ENCODE measurements at places on chromosomes 1 and 21.

DNA sequence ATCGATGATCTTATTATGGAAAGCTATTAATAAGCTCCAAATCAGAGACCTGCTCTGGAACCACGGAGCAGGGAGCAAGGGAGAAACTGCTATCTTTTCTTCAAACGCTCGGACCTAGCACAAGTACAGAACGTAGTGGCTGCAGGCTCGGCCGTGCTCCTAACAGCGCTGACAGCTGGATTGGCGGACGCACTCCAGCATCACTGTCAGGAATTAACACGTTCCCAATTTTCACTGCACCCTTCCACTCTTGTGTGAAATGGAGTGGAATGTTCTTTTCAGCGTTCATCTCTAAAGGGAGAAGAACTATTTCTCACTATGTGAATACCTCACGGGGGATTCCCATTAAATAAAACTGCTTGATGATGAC lies 106.9 kb downstream of the ZNF281 start:
- peak; percentile 19 for DNase-seq

DNA sequence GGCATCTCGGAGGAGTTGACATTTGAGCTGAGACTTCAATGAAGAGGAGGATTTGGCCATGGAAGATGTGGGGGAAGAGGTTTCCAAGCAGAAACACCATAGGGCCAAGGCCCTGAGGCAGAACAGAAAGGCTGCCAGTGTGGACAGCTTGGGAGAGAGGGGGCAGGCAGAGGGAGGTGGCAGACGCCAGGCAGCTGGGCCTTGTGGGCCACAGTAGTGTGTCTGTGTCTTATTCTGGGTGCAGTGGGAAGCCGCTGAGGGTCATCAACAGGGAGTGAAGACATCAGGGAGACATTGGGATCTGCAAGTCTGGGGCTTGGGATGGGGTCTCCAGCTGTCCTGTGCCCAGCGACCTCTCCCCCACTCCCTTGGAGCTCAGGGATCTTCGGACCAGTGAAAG lies 96.8 kb downstream of the LACTBL1 start:
- no peak for DNase-seq

DNA sequence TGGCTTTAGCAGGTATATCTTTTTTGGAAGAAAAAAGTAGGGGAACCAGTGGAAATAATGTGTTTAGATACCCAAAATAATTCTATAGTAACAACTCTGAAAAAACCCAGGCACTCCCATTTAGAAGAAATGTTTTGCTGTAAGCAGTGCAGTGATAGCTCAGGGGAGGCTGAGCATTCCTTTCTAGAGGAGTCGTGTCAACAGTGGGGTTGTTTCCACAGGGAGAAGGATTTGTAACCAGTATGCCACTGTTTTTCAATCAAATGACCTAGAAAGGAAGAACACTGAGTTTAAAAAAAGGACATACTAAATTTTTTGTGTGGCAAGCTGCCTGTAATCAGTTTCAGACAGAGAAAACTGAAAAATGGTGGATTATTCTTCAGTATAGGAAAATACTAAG lies 2.4 kb downstream of the PGD start:
- DNase-seq: peak; percentile 75

GRCh38 chr1:248792342-248792741 lies 33.4 kb downstream of the SH3BP5L start:
- no peak for DNase-seq

DNA sequence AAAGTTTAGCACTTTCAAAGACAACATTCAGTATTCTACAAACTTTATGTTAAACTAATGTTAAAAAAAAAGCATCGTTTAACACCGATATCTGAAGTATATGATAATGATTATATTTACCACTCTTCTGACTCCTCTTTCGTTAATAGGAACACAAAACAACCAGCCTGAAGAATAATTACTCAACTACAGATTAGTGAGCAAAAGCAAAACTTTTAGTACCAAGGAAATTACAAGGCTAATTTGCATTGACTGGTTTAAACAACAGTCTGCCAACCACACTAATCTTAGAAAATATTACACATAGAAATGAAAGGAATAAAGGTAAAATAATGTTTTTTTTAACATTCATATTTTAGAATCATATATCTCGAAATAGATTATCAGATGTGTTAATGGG lies 500.7 kb downstream of the LMO4 start:
- DNase-seq: no peak

GRCh38 chr21:14943616-14944015 lies 121.2 kb downstream of the NRIP1 start:
- no peak for DNase-seq

DNA sequence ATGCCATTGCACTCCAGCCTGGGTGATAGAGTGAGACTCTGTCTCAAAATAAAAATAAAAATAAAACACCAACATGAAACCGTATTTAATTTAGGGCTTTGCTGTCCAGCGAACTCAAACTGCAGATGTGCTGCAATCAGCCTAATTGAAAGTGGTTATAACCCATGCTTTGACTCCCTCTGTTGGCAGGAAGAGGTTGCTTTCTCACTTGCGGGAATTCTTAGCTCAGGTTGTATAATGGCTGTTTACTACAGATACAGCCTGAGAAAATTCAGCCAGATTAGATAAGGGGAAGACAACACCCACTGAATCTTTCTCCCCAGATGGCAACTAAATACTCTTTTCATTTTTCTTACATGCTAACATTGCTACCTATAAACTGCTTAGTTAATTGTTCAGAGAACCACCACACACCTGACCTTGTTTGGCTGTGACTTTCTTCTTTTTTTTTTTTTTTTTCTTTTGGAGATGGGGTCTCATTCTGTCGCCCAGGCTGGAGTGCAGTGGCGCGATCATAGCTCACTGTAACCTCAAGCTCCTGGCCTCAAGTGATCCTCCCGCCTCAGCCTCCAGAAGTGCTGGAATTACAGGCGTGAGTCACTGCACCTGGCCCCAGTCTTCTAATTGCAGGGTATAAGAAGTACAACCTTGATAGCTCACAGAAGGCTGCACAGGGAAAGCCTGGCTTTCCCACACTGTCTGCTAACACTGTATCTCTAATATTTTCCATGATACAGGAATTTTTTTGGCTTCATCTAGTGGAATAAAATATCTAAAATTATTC lies 34.6 kb downstream of the DNTTIP2 start:
- DNase-seq: peak; percentile 72

GRCh38 chr1:113965703-113966412 lies 13.4 kb upstream of the OLFML3 start:
- DNase-seq: no peak

GRCh38 chr1:85158910-85159309 lies 41.9 kb downstream of the SYDE2 start:
- no peak for DNase-seq

DNA sequence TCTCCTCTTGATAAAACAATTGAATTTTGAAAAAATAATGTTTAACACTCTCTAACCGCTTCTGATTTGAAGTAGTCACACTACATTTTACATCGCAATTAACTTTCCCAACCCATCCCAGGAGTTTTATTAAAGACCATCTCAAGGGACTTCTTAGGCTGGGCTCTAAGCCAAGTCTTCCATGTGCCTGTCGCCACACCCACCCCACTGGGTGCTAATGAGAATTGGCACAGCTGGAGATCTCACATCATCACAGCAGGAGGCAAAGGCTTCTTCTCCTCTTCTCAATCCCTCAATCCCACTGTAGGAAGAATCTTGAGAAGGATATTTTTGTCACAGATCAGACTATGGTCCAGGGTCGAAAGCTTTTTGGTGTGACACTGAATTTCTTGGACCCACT lies 328.9 kb downstream of the NUF2 start:
- DNase-seq: no peak

DNA sequence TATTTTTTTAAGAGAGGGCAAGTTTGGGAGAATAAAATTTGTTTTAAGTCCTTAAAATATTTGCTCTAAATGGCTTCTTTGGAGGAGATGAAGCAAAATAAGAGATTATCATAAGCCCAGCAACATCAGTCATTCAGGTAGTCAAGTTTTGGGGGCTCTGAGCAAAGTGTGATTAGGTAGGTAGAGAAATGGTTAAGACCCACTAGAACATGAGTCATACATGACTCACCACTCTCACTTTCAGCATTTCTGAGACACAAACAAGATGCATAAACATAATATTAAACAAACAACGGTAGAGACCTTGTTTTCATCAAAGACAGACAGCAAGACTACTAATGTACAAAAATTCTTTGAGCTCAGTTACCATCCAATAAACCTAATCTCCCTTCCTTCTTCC lies 272.2 kb downstream of the LMO4 start:
- DNase-seq: no peak

GRCh38 chr1:25338986-25339385 lies 852 bp downstream of the TMEM50A start:
- DNase-seq: no peak

DNA sequence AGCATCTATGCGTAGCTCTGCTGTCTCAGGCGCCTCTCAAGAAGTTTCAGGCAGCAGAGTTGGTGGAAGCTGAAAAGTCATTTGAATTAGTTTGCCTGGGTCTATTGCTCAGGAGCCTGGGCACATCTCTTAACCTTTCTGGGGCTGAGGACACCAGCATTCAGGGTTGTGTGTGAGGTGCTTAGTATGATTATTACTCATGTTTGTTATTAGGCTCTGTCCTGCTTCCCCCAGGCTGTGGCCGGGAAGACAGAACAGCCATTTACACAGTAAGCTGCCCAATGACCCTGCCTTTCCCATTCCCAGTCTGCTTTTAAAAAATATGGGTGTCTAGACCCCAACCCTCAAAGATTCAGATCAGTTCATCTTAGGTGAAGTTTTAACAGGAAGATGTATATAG lies 53.9 kb upstream of the CACNA1E start:
- no peak for DNase-seq

DNA sequence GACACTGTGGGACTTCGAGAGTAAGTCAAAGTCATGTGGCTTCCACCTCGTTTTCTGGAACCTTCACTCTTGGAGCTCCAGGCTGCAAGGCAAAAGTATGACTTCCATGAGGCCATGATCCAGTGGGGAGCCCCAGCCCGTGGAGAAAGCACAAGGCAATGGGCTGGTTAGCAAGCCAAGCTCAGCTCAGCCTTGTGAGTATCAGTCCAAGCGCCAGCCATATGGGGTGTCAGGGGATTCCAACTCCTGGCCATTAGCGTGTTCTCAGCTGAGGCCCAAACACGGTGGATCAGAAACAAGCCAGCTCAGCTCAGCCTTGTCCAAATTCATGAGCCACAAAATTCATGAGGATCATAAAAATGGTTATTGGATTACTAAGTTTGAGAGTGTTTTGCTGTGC lies 261.0 kb downstream of the RHOU start:
- DNase-seq: no peak

GRCh38 chr1:152928671-152929070 lies 18.3 kb upstream of the SPRR5 start:
- no peak for DNase-seq

GRCh38 chr1:58412071-58412580 lies 134.4 kb downstream of the OMA1 start:
- peak; percentile 5 for DNase-seq

DNA sequence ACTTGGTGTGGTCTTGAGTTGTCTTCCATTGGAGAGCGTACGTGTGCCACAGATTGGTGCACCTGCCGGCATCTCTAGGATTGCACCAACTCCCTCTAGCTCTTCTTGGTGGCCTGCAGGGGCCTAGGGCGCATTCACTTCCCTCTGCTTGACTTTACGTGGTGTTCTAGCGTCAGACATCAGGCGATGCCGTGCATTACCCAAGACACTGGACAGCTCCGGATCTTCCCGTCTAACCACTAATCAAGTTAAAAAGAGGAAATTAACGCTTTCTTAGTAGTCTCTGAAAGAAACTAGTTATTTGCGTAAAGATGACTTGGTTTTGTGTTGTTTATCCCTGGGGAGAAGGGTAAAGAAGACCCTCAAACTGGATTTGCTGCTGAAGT lies 510 bp upstream of the IL10RB start:
- DNase-seq: peak; percentile 29

- DNase-seq: no peak
These were observed 250.4 kb downstream of the NFIA start for GRCh38 chr1:61332796-61333195.

DNA sequence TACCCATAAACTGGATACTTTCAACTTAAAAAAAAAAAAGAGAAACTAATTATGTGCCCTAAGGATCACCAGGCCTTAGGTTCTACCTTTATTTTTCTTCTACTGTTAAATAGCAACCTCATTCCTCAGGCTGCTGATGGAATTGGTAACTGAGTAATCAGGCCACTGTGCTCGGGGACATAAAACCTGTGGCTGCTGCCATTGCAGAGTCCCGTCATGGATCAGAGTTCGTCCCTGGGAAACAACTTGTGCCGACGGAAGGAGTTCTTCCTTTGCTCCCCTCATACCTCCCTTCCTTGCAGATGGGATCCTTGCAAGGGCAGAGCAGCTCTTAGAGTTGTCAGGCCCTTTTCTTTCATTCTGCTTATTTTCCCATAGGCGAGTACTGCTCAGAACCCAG lies 123.6 kb downstream of the PBX1 start:
- DNase-seq: no peak

GRCh38 chr1:29145739-29146437 lies 22.2 kb upstream of the TMEM200B start:
- DNase-seq: peak; percentile 75

DNA sequence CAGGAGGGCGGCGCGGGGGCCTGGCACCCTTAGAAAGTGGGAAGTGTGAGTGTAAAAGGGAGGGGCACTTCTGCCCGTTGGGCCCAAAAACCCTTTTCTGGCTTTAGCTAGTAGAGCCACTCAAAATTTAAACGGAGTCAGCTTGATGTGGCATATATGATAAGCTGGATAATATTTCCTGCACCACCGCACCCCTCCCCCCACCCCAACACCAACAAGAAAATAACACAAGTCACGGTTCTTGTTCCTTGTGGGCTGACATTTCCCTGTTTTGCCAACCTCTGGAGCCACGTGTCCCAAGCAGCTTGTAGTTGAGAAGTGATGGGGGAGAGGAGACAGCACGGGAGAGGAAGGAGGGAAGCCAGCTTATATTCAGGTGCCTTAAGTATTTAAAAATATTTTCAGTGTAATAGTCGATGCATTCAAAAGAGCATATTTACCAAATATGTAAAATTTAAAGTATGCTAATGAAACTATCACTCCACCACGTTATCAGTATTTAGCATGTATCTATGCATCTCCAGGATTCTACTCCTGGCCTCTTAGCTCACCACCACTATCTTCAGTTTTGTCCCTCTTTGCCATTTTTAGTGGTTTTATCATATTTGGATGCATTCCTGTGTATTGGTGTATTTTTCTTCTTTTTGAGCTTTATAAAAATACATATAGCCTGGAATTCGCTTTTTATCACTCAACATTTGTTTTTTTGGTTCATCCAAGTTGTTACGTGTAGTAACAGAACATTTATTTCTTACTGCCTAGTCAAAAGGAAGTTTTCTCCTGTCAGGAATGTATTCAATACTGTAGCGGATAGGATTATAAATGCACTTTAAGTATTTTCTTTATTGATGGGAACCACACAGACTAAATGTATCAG lies 773 bp upstream of the DDX59 start:
- DNase-seq: no peak

DNA sequence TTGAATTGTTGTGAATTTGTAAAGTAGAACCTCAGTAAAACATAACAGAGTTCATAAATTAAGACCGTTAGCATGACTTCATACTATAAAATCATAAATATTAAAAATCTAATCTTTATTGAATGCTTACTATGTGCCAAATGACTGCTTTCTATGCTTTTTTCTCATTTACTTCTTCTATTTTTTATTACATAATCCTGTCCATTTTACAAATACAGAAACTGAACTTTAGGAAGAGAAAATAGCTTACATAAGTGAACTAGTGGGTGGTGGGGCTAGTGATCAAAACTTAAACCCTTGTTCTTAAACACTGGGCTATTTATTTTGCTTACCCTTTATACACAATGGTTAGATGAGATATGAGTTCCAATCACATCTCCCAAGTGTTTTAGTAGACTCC lies 122.3 kb downstream of the ZC3H11B start:
- no peak for DNase-seq

GRCh38 chr21:32653326-32653901 lies 41.2 kb upstream of the CFAP298 start:
- DNase-seq: no peak
